ENCODE measurements at places on chromosomes 5 and 9. TPM values are rescaled to one million over a fixed set of nuclear protein-coding genes. Genes with fewer than 3 reads are reported as not detected.

DNA sequence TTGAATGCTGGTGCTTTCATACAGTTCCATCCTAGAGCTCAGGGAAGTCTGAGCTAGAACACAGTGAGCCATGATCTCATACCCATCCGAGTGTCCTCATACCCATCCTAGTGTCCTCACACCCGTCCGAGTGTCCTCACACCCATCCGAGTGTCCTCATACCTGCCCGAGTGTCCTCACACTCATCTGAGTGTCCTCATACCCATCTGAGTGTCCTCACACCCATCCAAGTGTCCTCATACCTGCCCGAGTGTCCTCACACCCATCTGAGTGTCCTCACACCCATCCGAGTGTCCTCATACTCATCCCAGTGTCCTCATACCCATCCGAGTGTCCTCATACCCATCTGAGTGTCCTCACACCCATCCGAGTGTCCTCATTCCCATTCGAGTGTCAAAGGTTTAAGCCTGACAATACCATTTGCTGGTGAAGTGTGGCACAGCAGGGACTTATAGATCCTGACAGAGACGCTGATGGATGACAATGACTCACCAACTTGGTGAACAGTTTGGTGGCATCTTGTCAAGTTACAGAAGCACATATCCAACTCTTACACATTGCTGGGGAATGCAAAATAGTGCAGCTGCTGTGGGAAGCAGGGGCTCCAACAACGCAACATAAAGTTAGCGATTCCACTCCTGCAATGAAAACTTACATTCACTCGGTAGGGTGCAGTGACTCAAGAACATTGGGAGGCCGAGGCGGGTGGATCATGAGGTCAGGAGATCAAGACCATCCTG lies 77.0 kb upstream of the COL5A1 start:
- DNase-seq: no peak

- no peak for DNase-seq
These were observed 173.5 kb downstream of the C5orf15 start for GRCh38 chr5:133794771-133795415.

GRCh38 chr5:107533910-107534876 lies 136.5 kb downstream of the EFNA5 start:
- no peak for DNase-seq

DNA sequence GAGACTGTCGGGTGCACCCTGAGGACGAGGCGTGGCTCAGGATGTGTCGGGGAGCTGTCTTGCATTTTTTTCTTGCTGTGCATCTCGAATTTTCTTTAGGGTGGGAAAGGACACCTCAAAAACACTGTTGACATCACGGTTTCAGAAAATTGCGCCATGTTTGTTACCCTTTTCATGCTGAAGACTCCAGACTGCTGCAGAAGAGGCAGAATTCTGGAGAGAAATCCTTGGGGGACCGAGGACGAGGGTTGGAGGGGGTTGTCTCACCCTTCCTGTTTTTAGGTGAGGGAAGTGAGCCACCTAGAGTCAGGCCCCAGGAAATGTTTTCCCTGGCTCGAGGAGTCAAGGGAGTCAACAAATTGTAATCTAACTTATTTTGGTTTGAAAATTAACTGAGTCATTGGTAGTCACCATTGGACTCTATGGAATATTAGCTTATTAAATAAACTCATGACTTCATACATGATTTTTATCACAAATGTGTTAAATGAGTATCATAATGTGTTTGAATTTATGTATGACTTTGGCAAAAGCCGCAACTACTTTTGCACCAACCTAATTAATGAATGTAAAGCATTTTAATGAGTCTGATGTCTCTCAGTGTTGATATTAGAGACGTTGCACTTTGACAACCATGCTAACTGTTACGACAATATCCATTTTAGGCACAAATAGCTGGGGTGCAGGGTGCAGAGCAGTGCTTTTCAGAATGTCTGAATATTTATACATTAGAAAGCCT lies 724 bp upstream of the LYSMD3 start:
- DNase-seq: peak; percentile 75

DNA sequence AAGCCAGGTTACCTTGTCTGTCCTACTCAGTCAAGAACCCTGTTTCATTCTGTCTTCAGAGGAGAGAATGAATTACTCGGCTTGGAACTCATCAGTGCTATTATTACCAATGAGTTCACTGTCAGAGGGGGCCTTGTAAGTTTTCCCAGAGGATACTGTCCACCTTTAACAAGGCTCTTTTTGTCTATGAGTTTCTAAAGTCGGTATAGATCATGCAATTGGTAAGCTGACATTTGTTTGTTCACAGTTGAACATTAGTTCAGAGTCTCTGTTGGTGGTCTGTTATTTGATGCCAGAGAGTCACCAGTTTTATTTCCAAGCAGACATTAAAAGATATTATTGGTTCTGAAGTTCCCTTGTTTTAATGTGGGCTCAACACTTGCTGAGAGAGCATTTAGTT lies 58.1 kb upstream of the DHFR start:
- DNase-seq: no peak

DNA sequence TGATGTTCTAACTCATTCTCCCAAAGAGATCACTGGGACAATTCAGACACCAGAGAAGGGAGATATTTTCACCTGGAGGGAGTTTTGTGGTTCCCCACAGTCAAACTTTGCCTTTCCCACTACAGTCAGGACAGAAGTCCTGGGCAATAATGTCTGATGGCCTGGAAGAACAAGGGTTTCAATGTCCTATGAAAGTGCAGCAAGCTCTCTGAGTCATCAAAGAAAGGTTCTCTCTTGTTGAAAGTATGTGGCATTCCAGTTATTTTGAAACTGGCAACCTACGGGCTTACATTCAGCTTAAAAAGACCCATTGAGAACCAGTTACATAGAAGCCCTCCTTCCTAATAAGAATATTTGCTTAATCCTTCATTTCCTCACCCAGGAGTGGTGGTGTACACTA lies 103.9 kb downstream of the INSYN2B start:
- no peak for DNase-seq

GRCh38 chr9:113349445-113350094 lies at the start of gene BSPRY:
Gene BSPRY, plus strand, starts transcription at chr9:113349541. Its CDS starts 39 bp downstream, at chr9:113349580.
- DNase-seq: peak; percentile 84

- DNase-seq: no peak
These were observed 9.4 kb downstream of the NR6A1 start for GRCh38 chr9:124761710-124762109.

DNA sequence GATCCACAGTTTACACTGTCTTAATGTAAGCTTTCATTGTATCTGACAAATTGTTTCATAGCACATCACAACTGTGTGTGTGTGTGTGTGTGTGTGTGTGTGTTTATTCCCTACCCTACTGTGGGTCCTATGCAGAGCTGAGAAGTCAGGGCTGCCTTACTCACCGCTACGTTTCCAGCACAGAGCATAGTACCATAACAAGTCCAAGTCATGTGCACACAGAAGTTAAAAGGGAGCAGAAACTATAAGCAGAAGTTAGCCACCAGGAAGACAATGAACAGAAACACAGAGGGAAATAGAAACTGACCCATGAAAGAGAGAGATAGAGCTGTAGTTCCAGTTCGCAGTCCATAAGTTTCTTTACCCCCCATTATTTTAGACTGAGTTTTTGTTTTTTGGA lies 38.2 kb upstream of the DMXL1 start:
- DNase-seq: no peak

The OBP2B gene
- polyA plus RNA-seq: not detected

GRCh38 chr9:23683611-23684061 lies 142.4 kb downstream of the ELAVL2 start:
- no peak for DNase-seq

Data from SK-N-SH (cell line).